ENCODE measurements at places on chromosomes 7 and 10. TPM values are rescaled to one million over a fixed set of nuclear protein-coding genes. Genes with fewer than 3 reads are reported as not detected.

The IRF5 gene
- total RNA-seq: 50.7 TPM

The RALA gene
- 17.6 TPM for total RNA-seq

- no peak for DNase-seq
- no peaks in the 10 kb centered on the region for H3K36me3 ChIP-seq
- H3K4me1 ChIP-seq: peaks cover 3% of the 10 kb centered on the region
Observed at GRCh38 chr10:23418051-23418681, 20.7 kb upstream of the OTUD1 start.

- DNase-seq: no peak
- H3K4me1 ChIP-seq: no peaks in the 10 kb centered on the region
- H3K36me3 ChIP-seq: no peaks in the 10 kb centered on the region
- no peak overlapping the region for H3K27ac ChIP-seq
Observed at GRCh38 chr10:230758-231157, 95.5 kb downstream of the ZMYND11 start.

GRCh38 chr7:12851841-12852240, 164.4 kb downstream of the ARL4A start:
- no peak overlapping the region for H3K4me3 ChIP-seq
- H3K4me1 ChIP-seq: no peaks in the 10 kb centered on the region

DNA sequence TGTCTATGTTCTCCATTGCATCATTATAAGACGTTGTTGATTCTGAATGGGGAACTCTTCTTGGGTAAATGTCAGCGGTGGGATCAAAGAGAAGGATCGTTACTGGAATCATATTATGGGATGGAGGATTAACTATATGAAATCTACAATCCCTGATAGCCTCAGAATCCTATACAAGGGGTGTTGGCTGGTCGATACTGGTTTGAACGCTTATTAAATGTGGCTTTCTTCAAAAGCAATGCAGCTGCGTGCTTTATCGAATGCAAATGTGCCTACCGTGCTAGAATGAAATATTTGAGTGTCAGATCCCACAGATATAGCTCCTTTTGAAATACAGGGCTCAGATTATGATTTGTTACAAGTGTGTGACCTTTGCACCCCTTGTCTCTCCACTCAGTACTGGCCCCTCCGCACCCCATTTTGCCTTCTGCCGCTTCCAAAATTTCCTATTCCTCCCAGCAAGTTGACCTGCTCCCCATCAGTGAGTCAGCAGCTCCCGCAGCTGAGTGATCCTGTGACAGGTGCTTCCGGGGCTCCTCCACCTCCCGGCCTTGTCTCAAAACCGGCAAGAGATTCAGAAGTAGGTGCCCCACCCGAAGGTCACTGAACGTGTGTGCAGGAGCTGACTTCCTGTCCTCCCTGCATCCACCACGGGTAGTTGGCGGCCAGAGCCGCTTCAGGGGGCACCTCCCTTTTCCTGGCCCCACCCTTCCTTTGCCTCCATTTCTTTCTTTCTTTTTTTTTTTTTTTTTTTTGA, 76.6 kb downstream of the PTPRE start:
- H3K27me3 ChIP-seq: no peaks in the 10 kb centered on the region
- H3K4me1 ChIP-seq: peaks cover 19% of the 10 kb centered on the region
- H3K27ac ChIP-seq: peak overlapping the region; percentile 2
- no peak overlapping the region for H3K4me3 ChIP-seq
- DNase-seq: no peak

DNA sequence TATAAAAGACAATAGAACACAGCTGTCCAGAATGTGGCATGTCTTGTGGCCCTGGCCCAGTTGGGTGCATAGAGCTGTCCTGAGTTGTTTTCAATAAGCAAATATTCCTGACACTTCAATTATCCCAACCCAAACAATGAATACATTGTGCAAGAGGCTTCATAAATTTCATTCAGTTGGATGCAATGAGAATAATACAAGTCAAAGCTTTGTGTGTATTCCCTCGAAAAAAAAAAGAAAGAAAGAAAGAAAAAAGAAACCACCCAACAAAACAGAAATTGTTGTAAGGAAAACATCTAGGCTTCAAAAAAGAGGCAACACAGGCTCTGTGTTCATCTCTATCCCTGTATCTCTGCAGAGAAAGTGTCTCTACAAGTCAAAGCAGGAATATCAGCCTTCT, 138.7 kb upstream of the ADO start:
- no peak for DNase-seq
- no peak overlapping the region for H3K27ac ChIP-seq
- H3K4me1 ChIP-seq: no peaks in the 10 kb centered on the region
